Suppressor macrophage treated with lipopolysaccharide for 4 hours (primary cell): ENCODE measurements at places on chromosomes 5 and 9.

DNA sequence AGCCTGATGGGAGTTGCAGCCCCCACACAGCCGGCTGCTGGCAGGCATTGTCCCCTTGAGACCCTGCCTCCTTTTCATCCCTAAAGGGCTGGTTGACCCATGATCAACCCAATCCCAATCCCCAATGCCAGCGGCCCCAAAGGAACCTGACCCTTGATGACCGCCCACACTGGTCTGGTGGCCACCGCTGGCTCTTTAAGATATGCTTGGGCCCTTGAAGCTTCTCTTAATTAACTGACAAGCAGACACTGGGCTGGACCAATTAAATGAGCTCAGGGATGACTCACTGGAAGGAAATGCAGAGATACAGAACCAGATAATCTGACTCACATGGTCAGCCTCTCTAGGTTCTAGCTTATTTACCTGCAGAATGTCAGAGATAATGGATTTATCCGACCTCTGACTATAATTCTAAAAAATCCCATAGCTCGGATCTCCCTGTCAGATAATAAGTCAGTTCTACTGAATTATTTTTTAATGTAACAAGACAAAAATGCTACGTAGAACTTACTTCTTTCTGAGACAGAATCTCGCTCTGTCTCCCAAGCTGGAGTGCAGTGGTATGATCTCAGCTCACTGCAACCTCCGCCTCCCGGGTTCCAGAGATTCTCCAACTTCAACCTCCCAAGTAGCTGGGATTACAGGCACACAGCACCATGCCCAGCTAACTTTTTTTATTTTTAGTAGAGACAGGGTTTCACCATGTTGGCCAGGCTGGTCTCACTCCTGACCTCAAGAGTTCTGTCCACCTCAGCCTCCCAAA, 11.1 kb upstream of the MLANA start:
- no peak for DNase-seq

GRCh38 chr9:82331079-82331478, 342.5 kb downstream of the SPATA31D1 start:
- no peak for DNase-seq

- DNase-seq: peak; percentile 43
These were observed 5.5 kb upstream of the SLC46A2 start for GRCh38 chr9:112896131-112896530.

DNA sequence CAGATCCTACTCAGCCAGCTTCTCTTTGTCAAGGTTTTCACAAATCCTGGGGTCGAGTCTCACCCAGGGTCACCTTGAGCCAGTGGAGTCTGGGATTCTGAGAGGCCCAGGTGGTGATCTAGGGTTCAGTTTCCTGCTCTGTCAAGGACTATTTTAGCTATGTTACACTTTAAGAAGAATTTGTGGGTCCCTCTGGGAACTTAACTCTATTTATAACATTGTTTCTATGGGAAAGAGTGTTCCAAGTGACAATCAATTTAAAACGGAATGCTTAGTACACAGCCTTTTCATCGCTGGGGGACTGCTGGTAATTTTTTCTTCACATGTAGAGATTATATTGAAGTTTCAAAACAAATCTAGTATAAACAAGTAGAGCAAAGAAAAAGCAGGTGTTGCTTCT, 26.9 kb upstream of the TMEM252 start:
- no peak for DNase-seq

DNA sequence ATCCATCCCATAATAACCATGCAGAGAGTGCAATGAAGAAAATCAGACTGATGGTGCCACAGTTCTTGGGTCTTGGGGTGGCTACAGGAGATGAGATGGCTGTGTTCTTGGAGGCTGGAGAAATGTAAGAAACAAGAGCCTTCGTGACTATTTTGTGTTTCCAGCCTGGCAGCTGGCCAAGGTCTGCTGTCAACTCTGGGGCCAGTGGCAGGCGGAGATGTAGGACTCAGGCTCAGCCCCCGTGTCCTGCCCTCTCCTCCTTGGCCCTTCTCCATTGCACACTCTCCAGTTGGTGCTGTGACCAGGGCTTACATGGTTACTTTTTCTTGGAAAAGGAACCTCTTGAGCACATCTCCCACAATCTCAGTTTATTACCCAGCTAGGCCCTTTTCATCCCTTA, 235.4 kb downstream of the DMRT2 start:
- no peak for DNase-seq

DNA sequence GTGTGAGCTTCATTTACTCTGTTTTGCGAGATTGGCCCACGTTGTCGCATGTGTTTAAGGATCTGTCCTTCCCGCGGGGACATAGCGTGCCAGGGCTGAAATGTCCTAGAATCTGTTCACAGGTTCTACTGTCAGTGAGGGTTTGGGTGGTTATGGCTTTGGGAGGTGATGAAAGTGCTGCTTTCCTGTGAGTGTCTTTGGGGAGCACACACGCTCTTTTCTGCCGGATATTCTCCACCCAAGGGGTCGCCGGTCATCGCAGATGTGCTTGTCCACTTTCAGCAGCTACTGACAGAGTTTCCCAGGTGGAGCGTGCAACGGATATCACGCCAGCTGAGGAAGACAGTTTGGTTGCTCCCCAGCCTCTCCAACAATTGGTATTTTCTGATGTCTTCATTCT, 32.1 kb downstream of the PROP1 start:
- no peak for DNase-seq

DNA sequence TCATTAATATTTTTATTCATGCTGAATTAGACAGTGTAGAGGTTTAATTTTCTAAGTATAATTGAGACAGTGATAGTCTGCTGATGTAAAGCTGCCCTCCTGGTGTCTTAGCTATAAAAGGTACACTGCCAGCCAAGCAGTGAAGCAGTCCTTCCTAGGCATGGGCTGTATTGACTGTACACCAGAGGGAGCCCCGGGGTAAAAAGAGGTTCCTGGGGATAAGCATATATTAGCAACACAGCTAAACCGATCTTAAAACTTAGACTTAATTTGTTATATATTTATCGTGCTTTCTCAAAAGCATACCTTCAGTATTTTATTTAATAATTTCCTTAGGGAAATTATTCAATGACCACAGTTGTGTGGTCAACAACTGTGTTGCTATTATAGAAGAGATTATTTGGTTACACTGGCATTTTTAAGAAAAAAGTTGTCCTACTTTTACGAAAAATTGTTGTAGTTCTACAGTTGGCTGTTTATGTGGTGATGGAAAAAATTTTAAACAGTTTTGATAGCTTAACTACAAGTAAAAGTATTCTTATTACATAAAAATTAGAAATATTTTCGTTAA, 68.8 kb downstream of the ELL2 start:
- DNase-seq: peak; percentile 56

DNA sequence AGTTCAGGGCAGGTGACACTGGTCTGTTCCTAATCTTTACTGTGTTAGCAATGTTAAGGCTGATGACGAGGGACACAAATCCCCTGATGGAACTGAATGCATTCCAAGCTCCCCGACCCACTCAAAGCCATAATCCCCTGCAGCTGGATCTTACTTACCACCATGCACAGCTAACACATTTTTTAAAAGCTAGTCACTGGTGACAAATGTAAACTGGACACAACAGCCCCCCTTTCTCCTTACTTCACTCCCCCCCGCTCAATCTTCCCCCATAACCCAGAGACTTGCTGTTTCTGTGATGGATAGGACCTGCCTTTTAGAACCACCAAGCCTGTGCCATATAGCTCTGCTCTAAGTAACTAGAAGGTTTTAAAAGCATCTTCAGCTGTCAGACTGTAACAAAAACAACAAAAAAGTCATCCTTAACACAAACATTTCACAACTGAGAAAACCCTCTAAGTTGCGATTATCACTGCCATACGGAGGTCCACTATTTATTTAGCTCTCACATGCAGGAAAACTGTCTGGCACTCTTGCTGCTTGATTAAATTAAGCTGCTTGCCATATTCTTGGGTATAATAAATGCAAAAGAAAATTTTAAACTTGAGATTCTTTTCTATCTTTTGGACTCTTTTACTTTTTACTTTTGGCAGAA, 44.4 kb downstream of the BNC2 start:
- no peak for DNase-seq

DNA sequence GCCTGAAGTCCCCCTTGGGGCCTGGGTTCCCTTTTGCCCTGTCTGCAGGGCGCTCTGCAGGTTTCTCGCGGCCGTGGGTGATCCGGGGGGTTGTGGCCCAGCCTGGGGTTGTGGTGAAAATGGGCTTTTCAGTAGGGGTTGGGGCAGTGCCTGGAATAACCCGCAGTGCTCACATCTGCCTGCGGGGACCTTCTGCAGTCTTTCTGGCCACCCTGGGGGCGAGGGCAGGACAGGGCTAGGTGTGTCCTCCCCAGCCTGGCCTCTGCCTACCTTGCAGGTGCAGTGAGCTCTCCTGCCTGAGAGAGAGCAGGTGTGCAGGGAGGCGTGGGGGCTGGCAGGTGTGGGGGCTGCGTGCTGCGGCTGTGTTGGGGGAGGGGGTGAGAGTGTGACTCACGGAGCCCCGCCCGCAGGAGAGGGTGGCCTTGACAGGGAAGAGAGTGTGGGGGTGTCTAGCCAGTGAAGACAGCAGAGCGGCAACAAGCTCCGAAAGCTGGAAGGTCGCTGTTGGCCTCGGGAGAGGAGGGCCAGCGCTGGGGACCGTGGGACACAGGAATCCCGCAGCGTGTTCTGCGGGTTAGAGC, 131.4 kb downstream of the MRPL36 start:
- no peak for DNase-seq

- DNase-seq: no peak
These were observed 140.2 kb downstream of the NFIB start for GRCh38 chr9:14173713-14174112.

DNA sequence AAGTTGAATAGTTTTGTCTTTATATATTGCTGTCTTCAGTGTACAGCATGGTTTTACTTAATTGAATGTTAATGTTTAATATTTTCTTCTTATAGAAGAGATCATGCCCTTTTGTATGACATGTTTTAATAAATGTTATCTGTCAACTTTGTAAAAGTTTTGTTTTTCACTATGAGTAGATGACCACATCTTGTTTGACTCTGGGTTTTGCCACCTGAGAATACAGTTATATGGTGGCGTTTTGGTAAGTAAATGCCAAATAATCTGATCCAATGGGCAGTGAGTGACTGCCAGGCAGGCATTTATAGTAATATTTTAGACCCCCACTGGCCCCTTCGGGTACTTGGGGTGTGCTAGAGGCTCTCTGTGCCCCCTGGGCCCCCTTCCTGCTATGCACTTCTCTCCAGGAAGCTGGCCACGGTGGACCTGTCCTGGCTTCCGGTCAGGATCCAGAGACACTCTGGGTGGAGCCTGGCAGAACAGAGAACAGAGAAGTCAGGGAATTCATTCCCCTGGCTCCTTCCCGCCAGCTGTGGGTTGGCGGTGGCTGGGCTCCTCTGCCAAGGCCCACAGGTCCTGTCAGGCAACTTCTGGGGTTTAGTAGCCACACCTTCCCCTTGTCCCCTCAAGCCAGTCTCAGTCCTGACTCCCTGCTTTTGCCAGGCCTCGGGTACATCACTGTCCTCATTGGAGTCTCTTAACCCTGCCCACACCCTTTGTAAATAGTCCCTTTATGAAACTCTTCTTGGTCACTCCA, 22.2 kb upstream of the ZBTB34 start:
- no peak for DNase-seq

GRCh38 chr5:45225571-45226031, 416.9 kb downstream of the MRPS30 start:
- DNase-seq: no peak

GRCh38 chr9:33903157-33903780, 86.3 kb downstream of the UBE2R2 start:
- peak; percentile 21 for DNase-seq

DNA sequence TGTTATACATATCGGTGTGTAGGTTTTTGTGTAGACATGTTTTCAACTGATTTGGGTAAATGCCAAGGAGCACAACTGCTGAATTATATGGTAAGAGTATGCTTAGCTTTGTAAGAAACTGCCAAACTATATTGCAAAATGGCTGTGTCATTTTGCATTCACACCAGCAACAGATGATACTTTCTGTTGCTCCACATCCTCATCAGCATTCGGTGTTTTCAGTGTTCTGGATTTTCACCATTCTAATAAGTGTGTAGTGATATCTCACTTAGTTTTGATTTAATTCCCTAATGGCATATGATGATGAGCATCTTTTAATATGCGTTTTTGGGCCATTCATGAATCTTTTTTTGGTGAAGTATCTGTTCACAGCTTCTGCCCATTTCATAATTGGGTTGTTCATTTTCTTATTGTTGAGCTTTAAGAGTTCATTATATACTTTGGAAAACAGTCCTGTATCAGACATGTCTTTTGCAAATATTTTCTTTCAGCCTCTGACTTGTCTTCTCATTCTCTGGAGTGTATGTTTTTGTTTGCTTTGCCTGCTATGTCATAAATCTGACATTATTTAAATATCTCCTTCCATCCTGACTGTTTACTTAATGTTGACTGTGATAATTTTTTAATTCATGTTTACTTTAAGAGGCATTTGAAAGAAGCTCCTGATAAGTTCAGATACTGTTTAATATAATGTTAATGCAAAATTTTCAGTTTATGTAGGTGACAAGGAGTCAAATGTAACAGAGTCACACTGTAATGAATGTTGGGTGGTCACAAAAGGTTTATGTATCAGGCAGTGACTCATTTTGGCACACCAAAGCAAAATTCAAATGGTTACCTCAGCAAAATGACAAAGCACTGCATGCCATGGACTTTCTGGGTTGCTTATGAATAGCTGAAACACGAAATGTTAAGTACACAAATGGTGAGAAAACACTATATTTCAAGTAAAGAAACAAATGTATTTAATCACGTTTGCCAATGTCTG, 181.1 kb upstream of the DAB2 start:
- DNase-seq: no peak

GRCh38 chr5:136667789-136668188, 302.4 kb upstream of the TRPC7 start:
- DNase-seq: no peak

- DNase-seq: no peak
These were observed 10.0 kb downstream of the MOCS2 start for GRCh38 chr5:53099546-53099945.

DNA sequence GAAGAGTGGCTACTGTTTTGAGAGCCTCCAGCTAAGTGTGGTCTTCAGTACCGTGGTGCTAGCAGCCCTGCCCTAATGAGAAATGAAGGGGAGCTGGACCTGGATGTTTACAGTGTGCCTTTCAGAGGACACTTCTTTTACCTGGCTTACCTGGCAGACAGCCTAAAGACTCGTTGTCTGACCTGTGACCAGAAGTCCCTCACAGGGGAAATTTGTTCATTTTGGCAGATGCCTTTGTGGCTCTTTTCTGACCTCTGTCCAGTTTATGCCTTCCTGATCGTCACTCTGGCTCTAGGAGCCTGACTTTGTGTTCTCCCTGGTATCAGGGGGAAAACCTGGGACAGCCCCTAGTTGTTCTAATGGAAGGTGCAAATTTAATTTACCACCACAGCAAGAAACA, 475.1 kb downstream of the DMRTA1 start:
- DNase-seq: no peak

GRCh38 chr9:95197692-95198271, 119.7 kb downstream of the FANCC start:
- DNase-seq: no peak
